ENCODE measurements at places on chromosomes 16 and 17.

DNA sequence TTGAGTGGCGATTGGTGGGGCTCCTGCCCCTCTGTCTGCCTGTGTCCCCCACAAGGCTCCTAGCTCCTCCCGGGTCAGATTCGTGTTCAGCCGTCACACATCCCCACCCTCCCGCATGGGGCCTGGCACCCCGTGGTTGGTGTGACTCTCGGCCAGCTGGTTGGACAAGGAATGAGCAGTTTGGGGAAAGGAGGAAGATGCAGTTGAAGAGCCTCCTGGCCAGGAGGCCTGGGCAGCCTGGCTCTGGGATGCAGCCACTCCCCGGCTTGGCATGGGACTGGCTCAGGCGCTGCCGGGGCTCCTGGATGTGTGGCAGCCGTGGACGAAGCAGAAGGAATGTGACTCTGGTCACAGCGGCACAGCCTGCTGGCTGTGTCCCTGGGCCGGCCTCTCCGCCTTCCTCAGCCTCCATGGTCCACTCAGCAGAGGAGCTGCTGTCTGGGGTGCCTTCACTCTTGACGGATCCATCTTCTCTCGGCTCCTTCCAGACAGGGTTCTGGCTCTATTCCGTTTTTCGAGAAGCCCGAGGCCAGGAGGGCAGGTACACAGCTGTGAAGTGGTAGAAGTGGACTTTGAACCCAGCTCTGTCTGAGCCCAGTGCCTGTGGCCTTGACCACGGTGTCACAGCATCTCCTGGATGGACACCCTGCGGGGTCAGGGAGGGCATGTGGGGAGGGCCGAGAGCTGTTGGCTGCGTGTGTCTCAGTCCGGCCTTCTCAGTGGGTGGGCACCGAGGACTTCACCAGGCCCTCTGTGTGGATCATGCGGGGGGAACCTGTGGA lies 2.1 kb downstream of the TRAF7 start:
- DNase-seq, result no peak

DNA sequence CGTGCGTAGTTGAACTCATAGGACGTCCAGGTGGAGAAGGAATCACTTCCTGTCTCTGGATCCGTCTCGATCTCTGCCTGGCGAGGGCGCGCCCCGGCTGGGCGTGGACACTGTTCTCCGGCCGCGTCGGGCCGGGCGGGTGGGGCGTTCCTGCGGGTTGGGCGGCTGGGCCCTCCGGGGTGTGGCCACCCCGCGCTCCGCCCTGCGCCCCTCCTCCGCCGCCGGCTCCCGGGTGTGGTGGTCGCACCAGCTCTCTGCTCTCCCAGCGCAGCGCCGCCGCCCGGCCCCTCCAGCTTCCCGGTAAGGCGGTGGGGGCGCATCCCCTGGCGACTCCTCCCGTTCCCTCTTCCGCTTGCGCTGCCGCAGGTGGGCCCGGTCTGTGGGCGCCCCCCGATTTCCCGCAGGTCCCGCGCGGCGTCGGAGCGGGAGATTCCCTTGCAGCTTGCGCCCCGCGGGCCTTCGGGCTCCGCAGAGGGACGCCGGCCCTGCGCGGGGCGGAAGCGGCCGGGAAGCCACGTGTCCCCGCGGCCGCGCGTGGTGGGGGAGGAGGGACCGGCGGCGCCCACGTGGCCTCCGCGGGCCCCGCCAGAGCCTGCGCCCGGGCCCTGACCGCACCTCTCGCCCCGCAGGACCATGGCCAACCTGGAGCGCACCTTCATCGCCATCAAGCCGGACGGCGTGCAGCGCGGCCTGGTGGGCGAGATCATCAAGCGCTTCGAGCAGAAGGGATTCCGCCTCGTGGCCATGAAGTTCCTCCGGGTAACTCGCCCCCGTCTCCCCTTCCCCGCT lies at the start of gene NME2:
NME2 (plus strand) TSS at position 214 of the 789 bp plus-strand sequence; CDS start at position 634, 420 bp downstream.
- peak; percentile 50 for DNase-seq

DNA sequence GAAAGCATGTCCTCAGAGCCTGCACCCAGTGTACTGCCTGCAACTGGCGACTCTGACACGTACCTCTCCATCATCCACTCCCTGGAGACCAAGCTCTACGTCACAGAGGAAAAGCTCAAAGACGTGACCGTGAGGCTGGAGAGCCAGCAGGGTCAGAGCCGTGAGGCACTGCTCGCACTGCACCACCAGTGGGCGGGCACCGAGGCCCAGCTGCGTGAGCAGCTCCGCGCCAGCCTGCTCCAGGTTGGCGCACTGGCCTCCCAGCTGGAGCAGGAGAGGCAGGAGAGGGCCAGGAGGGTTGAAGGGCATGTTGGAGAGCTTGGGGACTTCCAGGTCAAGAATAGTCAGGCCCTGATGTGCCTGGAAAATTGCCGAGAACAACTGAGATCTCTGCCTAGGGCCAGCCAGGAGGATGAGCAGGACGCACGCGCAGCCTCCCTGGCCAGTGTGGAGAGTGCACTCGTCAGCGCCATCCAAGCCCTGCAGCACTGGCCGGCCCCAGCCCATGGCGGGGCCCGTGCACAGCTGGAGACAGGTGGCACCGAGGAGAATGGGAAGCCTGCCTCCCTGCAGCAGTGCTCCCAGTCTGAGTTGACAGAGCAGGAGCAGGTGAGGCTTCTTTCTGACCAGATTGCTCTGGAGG lies 40.3 kb downstream of the PLD6 start:
- DNase-seq, result no peak

GRCh38 chr16:51532551-51532950 lies 381.5 kb upstream of the SALL1 start:
- no peak for DNase-seq

DNA sequence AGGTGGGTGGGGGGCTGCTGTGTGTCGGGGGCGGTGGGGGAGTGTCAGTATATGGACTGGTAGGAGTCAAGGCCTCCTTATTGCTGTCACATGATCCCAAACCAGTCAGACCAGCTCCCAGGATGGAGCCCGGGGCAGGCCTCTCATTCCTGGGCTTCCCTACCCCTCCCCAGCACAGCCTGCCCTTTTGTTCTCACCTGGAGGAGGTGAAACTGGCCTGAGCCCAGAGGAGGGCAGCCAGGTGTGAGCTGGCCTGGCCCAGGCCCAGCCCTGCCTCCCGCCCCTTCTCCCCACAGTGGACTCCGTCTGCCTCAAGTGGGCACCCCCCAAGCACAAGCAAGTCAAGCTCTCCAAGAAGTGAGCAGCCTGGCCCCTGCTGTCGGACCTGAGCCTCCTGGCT lies 4.6 kb downstream of the PRSS8 start:
- no peak for DNase-seq

DNA sequence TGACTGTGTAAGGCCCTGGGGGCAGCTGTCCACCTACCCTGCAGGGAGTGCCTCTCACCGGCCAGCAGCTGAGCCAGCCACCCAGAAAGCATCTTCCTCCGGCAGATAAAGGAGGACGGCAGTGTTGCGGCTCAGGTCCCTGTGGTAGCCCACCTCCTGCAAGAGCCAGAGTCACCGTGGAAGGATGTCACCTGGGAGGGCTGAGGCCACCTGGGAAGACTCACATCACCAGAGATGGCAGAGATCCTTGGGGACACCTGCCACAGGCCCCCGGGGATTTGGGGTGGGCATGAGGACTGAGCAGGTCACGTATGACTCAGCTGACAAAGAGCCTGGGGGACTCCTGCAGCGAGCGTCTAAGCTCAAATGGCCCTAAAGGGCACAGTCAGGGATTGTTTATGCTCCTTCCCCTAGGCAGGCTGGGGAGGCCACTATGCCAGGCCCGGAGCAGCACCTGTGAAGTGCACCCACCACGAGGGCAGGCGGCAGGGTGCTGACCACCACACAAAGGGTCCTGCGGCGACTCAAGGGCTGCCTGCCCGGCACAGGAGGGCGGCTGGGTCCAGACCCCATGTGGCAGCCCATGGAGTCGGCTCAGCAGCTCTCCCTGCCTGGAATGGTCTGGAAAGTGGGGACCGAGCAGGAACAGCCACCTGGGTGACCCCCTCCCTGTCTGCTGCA lies 44.1 kb downstream of the TNFRSF13B start:
- no peak for DNase-seq

DNA sequence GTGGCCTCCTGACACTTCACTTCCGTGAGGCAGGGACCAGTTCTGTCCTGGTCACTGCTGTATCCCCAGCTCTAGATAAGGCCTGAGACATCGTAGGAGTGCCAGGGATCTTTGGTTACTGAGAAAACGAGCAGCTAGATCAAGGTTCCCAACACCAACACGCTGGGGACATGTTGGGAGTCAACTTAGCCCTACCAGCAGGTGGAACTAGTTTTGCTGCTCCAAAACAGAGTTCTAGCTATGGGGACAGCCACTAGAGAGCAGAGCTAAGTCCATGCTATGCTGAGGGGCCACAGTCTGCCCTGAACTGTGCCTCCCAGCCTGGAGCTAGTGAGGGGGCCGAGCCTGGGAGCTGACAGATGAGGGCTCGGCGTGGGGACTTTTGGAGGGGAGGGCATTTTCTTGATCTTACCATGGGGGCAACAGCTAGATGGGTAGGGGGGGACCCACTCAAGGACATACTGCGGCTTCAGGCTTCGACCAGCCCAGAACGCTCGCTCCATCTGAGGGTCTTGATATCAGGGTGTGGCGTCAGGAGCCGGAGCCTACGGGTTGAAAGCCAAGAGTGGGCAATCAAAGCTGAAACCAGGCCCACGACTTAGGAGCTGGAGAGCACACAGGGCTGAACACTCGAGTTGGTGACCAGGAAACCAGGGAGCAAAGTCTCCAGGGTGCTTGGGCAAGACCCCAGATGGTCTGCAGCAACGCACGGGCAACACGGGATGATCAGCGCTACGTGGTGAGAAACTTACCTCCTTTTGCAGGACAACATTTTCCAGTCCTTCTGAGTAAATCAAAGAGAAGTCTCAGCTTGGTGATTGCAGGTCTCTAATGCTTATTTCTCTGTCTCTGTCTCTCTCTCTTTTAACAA lies 13.4 kb downstream of the SNX20 start:
- DNase-seq, result no peak

DNA sequence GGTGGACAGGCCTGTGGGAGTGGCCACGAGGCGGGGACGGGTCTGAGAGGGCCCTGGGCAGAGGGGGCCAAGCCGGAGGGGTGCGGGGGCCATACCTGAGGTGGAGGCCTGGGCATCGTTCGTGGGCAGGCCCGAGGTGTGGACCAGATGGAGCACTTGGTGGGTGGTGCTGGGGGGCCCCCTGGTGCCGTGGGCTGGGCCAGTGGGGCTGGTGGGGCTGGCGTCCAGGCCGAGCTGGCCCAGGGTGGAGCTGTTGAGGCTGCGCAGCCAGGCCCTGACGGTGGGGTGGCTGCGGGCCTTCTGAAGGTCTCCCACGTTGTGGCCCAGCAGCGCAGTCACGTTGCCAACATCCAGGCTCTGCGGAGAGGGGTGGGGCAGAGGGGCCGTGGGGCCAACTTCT lies 9.4 kb downstream of the MSLN start:
- no peak for DNase-seq

DNA sequence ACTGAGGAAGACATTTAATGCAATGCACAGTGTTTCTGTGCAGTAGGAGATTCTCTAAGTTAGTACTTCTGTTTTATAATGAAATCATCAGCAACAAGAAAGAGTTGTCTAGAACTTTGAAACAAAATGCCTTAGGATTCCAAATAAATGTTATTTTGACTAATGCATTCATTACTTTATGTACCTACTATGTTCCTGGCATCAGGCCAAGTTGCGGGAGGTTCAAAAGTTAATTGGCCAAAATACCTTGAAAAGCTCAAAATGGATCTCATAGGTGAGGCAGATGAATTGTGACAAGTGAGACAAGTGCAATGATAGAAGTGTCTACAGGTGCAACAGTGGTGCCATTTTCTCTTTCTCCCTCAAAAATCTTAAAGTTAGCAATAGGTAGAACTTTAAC lies 289.4 kb downstream of the TOX3 start:
- no peak for DNase-seq

- DNase-seq, result no peak
These were observed 75.2 kb upstream of the TRAP1 start for GRCh38 chr16:3792472-3793012.

GRCh38 chr16:84690088-84690819 lies 9.5 kb upstream of the USP10 start:
- DNase-seq, result no peak

DNA sequence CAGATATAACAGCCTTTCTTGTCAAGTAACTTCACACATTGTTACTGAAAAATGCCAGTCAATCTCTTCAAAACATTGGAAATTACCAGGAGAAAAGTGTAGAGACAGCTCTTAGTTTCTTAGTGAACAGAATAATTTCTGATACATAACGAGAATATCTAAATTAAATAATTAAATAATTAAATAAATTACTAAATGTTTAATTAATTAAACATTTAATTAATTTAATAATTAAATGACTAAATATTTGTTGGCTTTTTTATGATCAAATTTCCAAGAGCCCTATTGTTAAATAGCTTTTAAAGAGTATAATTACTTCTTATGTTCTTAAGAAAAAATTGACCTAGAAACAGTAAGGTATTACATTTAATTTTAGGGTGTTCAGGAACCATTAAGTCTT lies 129.6 kb downstream of the SSH2 start:
- DNase-seq, result no peak

GRCh38 chr16:87947356-87948118 lies 3.7 kb upstream of the BANP start:
- no peak for DNase-seq

DNA sequence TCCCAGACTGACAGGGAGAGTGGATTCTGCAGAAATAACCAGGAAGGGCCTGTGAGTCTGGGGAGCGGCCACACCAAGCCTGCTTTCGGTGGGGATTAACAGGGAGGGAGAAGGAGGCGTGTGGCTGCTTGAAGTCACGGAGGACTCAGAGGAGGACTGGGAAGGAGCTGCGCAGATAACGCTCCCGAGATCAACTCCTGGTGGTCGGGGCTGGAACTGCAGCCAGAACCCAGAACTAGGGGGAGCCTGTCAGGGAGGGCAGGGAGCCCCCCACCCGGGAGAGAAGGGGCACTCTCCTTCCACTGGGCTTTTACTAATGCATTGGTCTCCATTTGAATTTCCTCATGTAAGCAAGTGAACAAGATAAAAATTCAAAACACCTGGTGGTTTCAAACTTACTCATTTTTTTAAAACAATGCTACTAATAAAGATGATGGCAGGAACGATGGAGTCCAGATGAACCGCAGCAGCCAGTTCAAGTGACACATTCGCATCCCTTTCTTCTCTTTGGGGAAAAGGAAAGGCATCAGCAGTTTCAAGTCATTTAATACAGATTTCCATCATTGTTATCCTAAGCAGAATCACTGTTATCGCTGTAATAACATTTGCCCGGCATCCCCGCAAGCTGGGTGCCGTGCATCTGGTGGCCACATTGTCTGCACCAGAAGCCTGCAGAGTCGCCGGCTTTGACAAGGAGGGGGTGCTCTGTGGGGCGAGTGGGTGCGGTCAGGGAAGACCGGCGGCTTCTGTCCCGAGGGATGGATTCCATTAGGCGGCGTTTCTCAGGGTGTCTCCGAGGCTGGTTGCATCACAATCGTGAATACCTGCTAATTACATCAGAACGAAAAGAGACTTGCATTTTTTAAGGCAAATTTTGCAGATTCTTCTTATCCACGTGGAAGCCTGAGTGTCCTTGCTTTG lies 183.0 kb downstream of the FOXL1 start:
- DNase-seq, result no peak

- no peak for DNase-seq
These were observed 23.1 kb upstream of the BAHCC1 start for GRCh38 chr17:81371910-81372760.

- DNase-seq, result no peak
These were observed 44.2 kb downstream of the NUP93 start for GRCh38 chr16:56774016-56774680.
